Body of pancreas (tissue), 4 donors: ENCODE measurements at places on chromosomes 11 and 22. TPM values are rescaled to one million over a fixed set of nuclear protein-coding genes. Genes with fewer than 3 reads are reported as not detected.

DNA sequence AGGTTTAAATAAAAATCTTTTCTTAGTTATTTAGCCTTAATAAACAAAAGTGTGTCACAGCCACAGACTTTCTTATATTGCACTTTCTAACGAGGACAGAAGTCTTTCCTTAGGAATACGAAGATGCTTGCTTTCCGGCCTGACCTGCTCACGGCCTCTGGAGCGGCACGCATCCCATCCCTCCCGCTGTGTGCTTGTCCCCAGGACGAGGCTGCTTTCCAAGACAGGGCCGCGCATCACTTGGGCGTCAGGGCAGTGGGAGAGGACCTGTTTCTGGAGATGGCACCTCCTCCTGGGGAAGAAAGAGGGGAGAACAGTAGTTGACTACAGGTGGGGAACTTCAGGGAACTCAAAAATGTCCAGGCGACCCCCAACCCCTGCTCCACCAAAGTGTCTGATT is 26.4 kb downstream of the GRIK4 start:
- no peak overlapping the region for H3K27ac ChIP-seq
- no peaks in the 10 kb centered on the region for H3K36me3 ChIP-seq
- no peak overlapping the region for H3K4me3 ChIP-seq
- H3K4me1 ChIP-seq = no peaks in the 10 kb centered on the region
- no peaks in the 10 kb centered on the region for H3K27me3 ChIP-seq

GRCh38 chr11:19867064-19867463 is 154.4 kb downstream of the NAV2 start:
- H3K4me3 ChIP-seq = no peak overlapping the region
- no peaks in the 10 kb centered on the region for H3K27me3 ChIP-seq
- H3K27ac ChIP-seq = no peak overlapping the region
- H3K36me3 ChIP-seq = no peaks in the 10 kb centered on the region
- H3K4me1 ChIP-seq = peaks cover 18% of the 10 kb centered on the region

The ANKK1 gene
- total RNA-seq = 1.3 TPM

DNA sequence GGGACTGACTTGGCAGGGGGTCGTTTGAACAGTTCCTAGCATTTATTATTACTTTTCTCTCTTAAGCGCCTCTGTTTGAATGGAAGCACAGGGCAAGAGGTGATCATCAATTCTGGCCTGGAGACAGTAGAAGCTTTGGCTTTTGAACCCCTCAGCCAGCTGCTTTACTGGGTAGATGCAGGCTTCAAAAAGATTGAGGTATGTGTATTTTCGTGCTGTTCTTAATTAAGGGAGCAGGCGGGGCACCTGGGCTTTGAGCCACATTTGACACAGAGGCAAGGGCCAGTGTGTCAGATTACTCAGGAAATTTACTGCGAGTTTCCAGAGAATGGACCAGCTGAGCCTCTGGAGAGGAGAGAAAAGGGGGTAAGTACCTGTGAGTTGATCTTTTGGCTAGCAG is 102.4 kb upstream of the SORL1-AS1 start:
- H3K4me3 ChIP-seq = no peak overlapping the region
- no peak for DNase-seq
- H3K4me1 ChIP-seq = peaks cover 5% of the 10 kb centered on the region
- H3K36me3 ChIP-seq = no peaks in the 10 kb centered on the region

DNA sequence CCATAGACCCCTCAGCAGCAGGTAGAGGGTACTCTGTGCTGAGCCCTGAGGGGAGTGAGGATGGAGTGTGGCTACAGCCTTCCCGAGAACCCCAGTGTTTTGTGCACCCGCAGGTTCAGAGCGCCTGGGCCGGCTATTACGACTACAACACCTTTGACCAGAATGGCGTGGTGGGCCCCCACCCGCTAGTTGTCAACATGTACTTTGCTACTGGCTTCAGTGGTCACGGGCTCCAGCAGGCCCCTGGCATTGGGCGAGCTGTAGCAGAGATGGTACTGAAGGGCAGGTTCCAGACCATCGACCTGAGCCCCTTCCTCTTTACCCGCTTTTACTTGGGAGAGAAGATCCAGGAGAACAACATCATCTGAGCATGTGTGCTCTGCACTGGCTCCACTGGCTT is 5.6 kb upstream of the TIRAP start:
- H3K27me3 ChIP-seq = no peaks in the 10 kb centered on the region
- H3K4me1 ChIP-seq = peaks cover 7% of the 10 kb centered on the region
- no peak for DNase-seq
- H3K36me3 ChIP-seq = no peaks in the 10 kb centered on the region
- H3K4me3 ChIP-seq = no peak overlapping the region
- no peak overlapping the region for H3K27ac ChIP-seq

DNA sequence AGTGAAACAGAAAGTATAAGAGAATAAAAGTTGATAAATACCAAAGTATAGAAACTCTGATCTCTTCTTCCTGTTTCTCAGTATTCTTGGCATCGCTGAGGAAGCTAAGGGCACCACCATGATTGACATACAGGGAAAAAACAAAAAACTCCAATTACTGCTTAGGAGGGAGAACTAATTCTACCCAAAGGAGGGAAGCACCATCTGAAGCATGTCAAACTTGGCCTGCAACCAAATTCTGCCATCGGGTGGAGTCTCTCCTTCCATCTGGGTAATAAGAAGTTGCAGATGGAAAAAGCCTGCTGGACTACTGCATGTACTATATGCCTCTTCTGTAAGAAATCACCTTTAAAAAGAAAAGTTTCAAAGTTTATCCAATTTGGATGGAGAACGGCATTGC is 30.5 kb upstream of the PPP2R1B start:
- peak overlapping the region; percentile 25 for H3K27ac ChIP-seq
- H3K27me3 ChIP-seq = no peaks in the 10 kb centered on the region
- DNase-seq = no peak
- H3K4me1 ChIP-seq = peaks cover 32% of the 10 kb centered on the region
- no peak overlapping the region for H3K4me3 ChIP-seq
- H3K36me3 ChIP-seq = no peaks in the 10 kb centered on the region

GRCh38 chr22:46450931-46451561 is 86.4 kb downstream of the CELSR1 start:
- no peaks in the 10 kb centered on the region for H3K36me3 ChIP-seq
- DNase-seq = no peak
- H3K27me3 ChIP-seq = no peaks in the 10 kb centered on the region
- no peak overlapping the region for H3K27ac ChIP-seq
- H3K4me1 ChIP-seq = peaks cover 7% of the 10 kb centered on the region
